GM18507 (cell line): ENCODE measurements at places on chromosomes 2 and 18.

DNA sequence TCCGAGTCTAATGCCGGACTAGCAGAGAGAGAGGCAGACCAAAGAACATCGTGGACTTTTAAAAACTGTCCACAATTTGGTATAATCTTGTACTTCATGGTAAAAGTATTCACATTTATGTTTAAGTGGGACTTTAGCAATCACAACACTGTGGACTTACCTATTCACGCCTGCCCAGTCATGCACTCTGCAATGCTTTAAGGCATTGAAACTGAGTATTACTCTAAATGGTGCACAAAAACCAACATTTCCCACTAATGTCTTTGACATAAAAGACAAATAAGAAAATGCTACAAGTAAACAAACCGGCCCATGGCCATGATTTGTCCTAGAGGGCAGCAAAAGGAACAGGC, 91.3 kb downstream of the ACVR1 start:
- DNase-seq = no peak

- DNase-seq = no peak
Observed at GRCh38 chr18:61333271-61333745, at the start of gene CDH20. TSS of gene CDH20 (plus strand) at chr18:61333430.

GRCh38 chr2:100765481-100765880, 54.5 kb upstream of the NPAS2 start:
- DNase-seq = no peak

- DNase-seq = no peak
Observed at GRCh38 chr2:109216332-109216731, 87.3 kb downstream of the SH3RF3 start.

- no peak for DNase-seq
Observed at GRCh38 chr2:216596236-216596979, 36.8 kb upstream of the IGFBP2 start.

DNA sequence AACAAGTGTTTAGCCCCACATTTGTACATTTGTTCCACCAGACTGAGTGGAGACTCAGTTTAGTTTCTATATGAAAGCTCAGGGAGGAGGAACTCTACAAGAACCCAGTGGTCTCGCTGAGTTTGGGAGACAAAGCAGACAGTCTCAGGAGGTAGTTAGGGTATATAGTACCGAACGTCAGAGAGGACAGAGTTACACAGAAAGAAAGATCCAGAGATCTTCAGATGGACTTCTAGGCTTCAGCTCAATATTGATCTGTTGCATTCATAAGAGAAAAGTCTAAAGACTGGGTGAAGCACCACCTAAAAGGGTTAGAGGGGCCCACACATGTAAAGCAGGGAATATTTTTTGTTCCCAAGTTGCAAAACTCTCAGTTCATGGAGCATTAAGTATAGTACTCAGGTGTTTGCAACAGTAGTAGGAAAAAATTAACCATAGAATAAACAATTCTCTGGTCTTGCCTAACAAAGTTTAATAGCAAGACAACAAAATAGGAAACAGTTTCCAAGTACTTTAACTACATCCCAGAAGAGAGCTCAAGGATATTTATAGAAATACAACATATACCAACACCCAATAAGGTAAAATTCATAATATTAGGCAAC, 4.2 kb downstream of the TFPI start:
- DNase-seq = no peak

DNA sequence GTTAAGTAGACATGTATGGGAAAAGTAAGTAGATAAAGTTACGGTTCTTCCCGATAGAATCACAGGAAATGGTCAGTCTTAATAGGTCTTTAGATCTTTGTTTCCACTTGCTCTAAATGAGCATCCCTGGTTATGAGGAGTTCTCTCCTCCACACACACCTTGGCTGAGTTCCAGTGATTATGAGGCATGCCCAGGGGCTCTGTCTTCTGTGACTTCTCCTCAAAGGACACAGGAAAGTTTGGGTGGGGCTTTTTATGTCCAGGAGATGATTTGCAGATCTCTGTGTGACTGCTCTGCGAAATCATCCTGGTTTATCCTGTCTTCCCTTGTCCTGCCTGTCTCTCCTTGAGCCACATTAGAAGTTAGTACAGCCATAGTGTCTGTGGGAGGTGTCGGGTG, 83.9 kb upstream of the EML6 start:
- no peak for DNase-seq

DNA sequence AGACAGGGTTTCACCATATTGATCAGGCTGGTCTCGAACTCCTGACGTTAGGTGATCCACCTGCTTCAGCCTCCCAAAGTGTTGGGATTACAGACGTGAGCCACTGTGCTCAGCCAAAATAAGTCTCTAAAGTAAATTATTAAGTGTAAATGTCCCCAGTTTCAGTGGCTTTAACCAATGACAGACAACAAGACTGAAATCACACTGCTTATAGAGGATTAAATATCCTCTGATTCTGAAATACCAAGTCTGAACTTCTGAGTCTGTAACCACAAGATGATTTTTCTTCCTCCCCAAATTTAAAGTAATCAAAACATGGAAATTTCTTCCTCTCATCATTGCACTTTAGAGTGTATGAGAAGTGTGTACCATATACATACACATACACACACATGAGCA, 16.5 kb upstream of the ANKRD44 start:
- no peak for DNase-seq

DNA sequence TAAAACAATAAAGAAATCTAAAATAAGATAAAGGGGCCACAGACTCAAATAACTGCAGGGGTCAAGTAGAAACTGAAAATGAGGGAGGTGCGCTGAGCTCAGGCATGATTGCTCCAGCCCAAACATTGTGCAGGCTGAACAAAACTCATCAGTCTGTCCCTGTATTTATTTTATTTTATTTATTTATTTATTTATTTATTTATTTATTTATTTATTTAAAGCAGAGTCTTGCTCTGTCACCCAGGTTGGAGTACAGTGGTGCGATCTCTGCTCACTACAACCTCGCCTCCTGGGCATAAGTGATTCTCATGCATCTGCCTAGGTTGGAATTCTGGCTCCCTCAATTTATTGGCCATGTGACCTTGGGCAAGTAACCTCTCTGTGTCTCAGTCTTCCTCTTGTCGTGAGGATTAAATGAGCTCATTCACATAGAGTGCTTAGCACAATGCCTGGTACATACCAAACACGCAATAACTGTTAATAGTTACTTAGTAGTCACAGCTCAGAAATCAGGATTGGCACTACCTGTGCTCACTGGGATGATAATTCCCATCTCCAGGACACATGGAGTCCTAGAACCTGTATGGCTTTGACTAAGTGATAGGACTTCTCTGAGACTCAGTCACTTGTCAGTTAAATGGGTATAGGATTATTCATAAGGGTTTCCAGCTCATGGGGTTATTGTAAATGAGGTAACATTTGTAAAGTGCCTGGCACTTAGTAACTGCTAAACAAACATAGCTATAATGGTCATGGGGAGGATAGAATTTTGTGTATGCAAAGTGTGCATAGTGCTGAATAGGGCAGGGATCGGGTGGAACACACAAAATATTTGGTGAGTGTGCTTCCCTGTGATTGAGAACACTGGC, 6.0 kb downstream of the SPEG start:
- no peak for DNase-seq

DNA sequence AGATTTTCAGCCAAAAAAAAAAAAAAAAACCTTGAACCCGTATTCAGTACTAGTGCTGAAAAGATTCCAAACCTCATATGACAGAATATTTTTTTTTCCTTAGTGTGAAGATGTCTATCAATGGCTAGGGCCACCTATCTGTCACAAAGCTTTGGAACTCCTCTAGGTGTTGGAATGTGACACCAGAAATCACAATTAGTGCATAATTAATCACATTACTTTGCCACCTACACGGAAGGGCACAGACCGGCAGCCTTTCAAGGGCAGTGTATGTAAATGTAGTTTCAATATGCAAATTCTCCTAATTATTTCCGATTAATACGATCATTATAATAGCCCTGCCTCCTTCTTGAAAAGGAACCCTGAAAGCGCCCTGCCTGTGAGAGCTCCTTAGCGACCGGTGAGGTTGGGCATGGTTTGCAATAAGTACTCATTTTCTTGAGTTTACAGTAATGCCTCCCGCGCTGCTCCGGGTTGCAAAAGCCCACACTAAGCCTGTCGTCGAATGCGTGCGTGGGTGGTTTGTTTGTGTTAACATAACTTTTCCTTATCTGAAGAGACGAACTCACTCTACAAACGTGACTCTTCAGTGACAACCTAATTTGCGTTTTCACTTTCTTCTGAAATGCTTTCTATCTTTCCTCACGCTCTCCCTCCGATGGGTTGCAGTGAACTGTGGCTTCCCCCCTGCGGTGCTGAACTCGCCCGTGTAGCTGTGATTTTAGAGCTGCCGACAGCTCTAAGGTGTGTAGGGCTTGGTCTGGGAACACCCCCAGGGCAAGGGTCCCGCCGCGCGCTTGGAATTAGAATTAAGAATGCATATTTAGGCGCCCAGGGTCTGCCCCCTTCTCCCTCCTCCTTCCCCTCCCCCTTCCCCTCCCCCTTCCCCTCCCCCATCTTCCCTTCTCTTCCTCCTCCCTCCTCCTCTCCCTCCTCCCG, 765 bp upstream of the ID2 start:
- DNase-seq = no peak

DNA sequence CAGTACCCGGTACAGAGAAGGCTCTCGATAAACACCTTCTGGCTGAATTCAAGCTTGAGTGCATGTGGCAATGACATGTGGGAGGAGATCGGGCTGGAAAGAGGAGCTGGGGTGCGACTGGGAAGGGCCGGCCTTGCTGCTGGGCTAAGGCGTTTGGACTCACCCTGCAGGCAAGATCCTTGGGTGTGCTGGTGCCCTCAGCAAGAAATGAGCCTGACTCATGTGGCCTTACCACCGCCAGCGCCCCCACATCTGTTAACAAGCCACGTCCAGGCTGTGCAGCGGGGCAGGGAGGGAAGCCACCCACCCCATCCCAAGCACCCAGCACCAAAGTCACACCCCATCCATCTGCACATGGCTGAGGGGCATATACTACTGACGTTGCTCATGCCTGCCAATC, 1.3 kb downstream of the HS1BP3 start:
- no peak for DNase-seq

GRCh38 chr18:41347057-41347456, 608.0 kb upstream of the PIK3C3 start:
- no peak for DNase-seq

- no peak for DNase-seq
Observed at GRCh38 chr2:233339427-233339826, 14.9 kb upstream of the DGKD start.

DNA sequence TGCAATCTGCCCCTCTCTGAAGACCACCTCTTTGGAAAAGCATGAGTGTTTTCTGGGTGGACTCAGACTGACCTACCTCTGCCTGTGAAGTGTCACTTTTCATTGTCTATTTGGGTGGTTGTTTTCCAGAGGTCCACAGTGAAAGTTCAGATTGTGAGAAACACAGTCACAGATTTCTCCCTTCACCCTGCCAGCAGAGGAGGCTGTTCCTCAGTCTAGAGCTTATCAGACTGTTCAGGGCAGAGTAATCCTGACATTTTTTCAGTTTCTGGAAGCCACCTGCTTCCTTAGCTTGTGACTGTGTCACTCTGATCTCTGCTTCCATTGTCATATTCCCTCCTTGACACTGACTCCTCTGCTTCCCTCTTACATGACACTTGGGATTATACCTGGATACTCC, 55.4 kb upstream of the RMP24 start:
- DNase-seq = no peak

DNA sequence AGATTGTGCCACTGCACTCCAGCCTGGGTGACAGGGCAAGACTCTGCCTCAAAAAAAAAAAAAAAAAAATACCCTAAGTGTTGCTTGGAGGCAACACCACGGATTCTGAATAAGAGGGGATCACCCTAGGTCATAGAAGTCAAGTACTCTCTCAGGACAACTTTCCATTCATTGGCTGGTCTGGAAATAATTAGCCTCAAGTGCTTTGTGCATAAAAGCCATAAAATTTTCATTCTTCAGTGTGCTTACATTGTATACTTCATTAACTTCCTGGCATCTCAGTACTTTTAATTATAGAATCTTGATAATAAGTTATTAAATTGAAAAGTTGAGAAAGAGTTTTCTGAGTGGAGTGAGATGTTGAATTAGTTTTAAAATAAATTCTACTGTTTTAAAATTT, 876.1 kb upstream of the FAM98A start:
- no peak for DNase-seq

DNA sequence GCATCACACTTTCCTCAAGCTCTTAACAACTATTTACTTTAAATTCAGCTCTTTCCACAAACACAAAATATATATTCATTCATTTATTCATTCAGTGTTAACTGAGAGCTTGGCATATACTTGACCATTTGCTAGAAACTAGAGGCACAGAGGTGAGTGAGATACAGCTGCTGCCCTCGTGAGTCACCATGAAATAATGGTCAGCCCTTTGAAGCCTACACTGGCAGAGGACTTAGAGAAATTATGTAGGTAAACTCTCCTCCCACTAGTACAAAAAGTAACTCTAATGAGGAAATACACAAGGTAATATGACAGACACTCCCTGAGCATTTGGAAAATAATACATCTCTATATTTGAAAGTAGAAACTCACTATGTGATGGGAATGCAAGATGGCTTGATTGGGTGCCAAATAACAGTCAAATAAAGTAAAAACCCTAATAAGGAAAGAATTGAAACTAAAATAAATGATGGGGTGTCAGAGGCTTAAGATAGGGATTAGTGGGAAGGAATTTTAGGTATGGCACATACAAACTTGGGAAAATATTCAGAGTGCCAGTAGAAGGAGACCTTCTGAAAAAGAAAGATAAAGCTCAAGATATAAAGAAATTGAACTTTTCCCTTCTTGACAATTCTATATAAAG, 61.1 kb downstream of the ANTXR1 start:
- no peak for DNase-seq

DNA sequence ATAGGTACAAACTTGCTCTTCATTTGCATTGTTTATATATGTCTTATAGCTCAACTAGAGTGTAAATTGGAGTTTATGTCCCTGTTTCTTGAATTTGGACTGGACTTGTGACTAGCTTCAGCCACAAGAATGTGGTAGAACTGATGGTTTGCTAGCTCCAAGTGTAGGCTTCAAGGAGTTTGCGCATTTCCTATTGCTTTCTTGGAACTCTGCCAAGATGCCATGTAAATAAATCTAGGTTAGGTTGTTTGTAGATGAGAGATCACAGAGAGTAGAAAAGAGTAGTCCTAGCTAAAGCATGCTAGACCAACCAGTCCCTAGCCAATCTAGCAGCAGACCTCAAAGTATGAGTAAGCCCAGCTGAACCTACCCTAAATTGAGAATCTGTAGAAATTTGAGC, 183.0 kb upstream of the CYP26B1 start:
- DNase-seq = no peak
